ENCODE measurements at places on chromosomes 2 and 18. TPM values are rescaled to one million over a fixed set of nuclear protein-coding genes. Genes with fewer than 3 reads are reported as not detected.

Gene GCG
- total RNA-seq: not detected

Gene ZNF396
- 0.33 TPM for total RNA-seq

Gene LRRC30
- not detected for total RNA-seq

Gene IAH1
- 79.0 TPM for total RNA-seq

Gene KRTCAP3
- 0.49 TPM for total RNA-seq
